ENCODE measurements at places on chromosomes 6 and 20. TPM values are rescaled to one million over a fixed set of nuclear protein-coding genes. Genes with fewer than 3 reads are reported as not detected.

CNR1 gene
- 4.0 TPM for total RNA-seq

THBD gene
- total RNA-seq = 2.7 TPM

TCF21 gene
- 16.9 TPM for total RNA-seq

DNA sequence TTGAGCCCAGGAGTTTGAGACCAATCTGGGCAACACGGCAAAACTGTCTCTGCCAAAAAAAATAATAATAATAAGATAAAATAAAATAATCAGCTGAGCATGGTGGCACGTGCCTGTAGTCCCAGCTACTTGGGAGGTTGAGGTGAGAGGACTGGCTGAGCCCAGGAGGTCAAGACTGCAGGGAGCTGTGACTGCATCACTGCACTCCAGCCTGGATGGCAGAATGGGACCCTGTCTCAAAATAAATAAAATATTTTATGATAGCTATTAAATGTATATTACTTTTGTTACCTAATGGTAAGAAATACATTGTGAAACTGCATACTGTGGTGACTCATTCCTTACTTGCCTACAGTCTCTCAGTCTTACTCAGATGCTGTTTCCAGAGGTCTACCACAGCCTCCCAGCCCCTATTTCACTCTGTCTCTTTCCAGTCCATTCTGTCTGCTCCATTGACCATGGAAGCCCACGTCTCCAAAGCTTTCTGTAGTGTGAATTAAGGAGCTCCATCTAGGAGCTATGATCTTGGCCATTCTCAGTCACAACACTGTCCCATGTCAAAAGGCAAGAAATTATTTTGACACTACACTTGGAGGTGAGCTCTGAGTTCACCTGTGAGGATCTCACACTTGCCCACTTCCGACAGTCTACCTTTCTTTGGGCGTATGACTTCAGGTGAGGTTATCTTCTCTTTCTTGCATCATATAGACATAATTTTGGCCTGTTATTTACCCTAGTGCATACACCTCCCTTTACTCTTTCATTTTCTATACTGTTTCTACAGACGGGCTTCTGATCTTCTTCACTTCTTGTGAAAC is 22.4 kb upstream of the SNX9 start:
- H3K27me3 ChIP-seq = no peaks in the 10 kb centered on the region
- H3K27ac ChIP-seq = no peak overlapping the region
- H3K4me1 ChIP-seq = no peaks in the 10 kb centered on the region
- no peak overlapping the region for H3K4me3 ChIP-seq
- H3K36me3 ChIP-seq = no peaks in the 10 kb centered on the region

DNA sequence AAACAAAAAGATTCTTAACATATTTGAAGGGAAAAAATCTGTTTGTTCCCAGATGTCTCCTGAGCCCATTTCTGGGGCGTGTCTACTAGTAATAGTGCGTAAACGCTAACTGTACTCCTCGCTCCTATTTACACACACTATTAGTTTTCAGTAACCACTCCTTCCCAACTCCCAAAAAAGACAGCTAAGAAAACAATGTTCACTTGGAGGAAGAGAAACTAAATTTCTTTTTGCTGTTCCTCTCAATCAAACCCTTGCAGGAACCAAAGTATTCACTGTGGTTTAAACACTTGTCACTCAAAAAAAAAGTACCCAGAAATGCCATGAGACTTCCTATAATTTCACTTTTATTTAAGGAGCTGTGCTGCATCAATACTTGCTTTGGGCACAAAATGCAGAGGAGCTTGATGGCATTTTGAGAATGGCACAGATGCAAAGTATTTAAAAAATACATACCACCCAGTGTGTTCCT is 118.2 kb downstream of the BACH2 start:
- H3K27me3 ChIP-seq = no peaks in the 10 kb centered on the region
- DNase-seq = peak; percentile 9
- peaks cover 16% of the 10 kb centered on the region for H3K4me1 ChIP-seq
- no peak overlapping the region for H3K4me3 ChIP-seq

DNA sequence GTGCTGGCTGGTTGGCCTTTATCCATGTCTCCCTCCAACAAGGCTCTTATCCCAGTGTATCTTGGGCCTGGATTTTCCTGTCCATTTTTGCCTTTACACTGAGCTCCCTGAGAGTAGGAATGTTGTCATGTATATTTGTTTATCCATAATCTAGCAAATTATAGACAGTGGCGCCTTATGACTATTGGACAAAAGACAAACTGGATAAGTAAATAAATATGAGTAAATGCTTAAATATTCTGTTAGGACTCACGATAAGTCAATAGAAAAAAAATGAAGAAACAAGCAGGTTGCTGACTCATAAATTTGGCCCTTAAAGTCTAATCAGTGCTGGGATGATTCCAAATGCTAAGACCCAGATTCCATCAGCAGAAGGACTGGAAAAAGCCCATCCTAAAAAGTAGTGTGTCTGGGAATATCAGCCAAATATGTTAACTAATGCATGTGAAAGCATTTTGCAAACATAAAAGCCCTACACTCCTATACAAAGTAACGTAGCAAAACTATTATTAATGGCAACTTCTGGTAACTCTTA is 55.0 kb upstream of the PCSK2 start:
- no peaks in the 10 kb centered on the region for H3K4me1 ChIP-seq
- H3K36me3 ChIP-seq = no peaks in the 10 kb centered on the region
- no peak overlapping the region for H3K4me3 ChIP-seq
- H3K27me3 ChIP-seq = no peaks in the 10 kb centered on the region

GRCh38 chr20:20267685-20268370 is 100.1 kb upstream of the INSM1 start:
- DNase-seq = no peak
- no peaks in the 10 kb centered on the region for H3K4me1 ChIP-seq
- H3K4me3 ChIP-seq = no peak overlapping the region
- H3K27ac ChIP-seq = no peak overlapping the region
- H3K36me3 ChIP-seq = no peaks in the 10 kb centered on the region

DNA sequence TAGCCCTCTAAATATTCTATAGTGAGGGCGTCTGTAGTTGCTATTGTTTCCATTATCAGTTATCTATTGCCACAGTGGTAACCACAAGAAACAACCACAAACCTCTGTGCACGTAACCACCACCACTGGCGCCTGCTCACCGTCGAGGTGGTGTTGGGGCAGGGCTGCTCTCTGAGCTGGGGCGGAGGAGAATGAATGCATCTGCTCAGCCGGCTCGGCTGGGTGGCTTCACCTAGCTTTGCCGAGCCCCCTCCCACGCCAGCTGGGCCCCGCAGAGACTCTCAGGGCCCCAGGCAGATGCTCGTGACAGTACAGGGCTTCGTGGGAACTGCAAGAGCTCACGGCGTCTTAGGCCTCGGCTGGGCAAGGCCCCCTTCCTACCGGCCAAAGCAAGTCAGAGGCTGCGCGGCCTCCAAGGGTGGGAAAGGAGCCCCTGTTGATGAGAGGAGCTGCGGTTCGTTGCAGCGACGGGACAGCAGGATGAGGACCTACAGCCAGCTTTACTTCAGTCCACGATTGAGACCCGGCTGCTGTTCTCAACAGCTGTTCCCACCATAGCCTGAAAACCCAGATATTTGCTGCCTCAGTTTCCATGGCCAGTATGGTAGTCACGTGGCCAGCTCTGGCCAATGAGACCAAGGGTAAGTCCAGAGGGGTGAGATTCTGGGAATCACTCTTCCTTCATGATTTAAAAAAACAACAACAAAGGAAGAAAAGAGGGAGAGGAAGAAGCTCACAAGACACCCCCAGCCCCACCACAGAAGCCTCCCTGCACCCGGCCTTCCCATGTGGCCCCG is 120.2 kb upstream of the AFDN start:
- H3K36me3 ChIP-seq = no peaks in the 10 kb centered on the region
- no peak overlapping the region for H3K4me3 ChIP-seq

DNA sequence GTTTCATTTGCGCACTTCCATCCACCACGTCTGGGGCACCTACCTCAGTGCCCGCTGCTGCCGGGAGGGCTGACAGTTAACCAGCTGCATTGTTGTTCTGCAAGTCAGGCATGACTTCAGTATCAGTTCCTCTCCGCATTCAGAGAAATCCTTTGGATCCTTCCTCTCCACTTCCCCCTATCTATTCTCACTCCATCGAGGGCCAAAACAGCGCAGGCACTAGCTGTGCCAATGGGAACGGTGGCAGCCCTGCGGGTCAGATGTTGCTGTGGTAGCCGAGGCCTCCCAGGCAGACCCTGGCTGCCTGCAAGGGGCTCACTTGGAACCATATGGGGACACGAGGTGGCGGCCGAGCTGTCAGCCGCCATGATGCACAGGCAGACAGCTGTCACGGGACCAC is 64.2 kb upstream of the INSM1 start:
- no peak overlapping the region for H3K27ac ChIP-seq
- no peaks in the 10 kb centered on the region for H3K36me3 ChIP-seq
- no peaks in the 10 kb centered on the region for H3K27me3 ChIP-seq
- DNase-seq = peak; percentile 20
- no peak overlapping the region for H3K4me3 ChIP-seq

DNA sequence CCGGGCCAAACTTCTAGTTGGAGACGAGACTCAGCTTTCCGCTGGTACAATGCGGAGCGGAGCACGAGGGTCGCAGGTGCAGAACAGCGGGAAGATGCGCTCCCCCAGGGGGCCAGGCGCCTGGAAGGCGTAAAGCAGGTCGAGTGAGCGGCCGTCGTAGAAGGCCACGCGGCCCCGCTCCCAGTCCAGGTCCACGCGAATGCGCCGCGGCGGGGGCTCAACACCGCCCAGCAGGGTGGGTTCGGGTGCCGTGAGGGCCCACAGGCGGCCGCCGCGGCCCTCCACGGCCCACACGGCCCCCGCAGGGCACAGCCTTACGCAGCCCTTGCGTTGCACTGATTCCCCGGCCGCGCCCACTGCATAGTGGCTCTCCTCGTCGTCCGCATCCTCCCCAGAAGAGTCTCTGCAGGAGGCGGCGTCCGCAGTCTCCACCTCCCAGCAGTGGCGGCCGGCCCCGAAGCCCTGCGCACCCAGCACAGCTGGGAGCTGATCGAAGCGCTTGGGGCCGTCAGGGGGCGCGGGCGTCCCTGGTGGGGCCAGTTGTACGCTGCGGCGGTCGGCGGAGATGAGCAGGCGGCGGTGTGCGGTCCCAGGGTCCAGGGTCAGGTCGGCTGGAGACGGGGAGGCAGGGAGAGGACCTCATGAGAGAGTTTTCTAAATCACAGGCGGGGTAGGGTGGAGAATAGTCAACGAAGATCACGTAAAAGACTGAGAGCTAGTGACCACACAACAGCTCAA is 4.3 kb downstream of the PPP1R11 start:
- no peak for DNase-seq
- H3K4me1 ChIP-seq = peaks cover 51% of the 10 kb centered on the region
- H3K36me3 ChIP-seq = peaks cover 31% of the 10 kb centered on the region
- no peak overlapping the region for H3K27ac ChIP-seq

DNA sequence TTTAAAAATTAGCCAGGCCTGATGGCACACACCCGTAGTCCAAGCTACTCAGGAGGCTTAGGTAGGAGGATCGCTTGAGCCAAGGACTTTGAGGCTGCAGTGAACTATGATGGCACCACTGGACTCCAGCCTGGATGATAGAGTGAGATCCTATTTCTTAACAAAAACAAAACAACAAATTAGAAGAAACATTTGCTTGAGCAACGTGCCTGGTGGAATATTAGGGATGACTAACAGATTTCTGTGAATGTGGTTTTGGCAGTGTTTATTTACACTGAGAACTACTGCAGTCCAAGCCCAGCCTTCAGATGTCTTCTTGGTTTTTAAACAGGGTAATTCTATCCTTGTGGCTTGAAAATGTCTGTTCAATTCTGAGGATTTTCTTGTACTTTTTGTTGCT is 9.2 kb downstream of the PPP1R3G start:
- H3K4me1 ChIP-seq = no peaks in the 10 kb centered on the region
- H3K36me3 ChIP-seq = no peaks in the 10 kb centered on the region
- H3K27ac ChIP-seq = no peak overlapping the region
- no peaks in the 10 kb centered on the region for H3K27me3 ChIP-seq
- H3K4me3 ChIP-seq = no peak overlapping the region

DNA sequence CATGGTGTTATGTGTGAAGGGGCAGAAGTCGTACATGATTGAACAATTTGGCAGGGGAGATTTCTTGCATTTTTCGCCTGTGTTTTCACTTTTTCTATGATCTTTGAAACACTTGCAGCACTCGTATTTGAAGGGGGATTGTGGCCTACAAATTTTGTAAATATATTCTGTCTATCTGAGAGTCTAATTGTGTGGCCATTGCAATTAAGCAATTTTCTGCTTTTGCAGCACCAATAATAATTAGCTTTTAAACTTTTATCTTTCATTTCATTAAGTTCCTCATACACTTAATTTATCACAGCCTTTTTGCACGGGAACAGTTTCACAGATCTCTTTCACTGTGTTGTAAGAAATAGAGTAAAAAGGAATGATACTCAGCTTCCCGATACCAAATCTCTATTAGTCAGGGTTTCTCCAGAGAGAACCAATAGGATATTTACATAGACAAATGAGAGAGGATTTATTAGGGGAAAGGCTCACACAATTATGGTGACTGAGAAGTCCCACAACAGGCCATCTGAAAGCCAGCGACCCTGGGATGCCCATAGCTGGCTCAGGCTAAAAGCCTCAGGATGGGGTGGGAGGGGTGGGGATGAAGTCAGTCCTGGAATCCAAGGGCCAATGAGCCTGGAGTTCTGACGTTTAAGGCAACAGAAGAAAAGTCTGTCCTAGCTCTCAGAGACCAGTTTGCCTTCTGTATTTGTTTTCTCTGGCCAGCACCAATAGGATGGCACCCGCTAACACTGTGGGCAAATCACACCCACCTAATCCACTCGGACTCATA is 58.3 kb downstream of the KIF6 start:
- no peak for DNase-seq
- no peaks in the 10 kb centered on the region for H3K4me1 ChIP-seq
- H3K27me3 ChIP-seq = no peaks in the 10 kb centered on the region
- H3K36me3 ChIP-seq = no peaks in the 10 kb centered on the region
- H3K4me3 ChIP-seq = no peak overlapping the region

DNA sequence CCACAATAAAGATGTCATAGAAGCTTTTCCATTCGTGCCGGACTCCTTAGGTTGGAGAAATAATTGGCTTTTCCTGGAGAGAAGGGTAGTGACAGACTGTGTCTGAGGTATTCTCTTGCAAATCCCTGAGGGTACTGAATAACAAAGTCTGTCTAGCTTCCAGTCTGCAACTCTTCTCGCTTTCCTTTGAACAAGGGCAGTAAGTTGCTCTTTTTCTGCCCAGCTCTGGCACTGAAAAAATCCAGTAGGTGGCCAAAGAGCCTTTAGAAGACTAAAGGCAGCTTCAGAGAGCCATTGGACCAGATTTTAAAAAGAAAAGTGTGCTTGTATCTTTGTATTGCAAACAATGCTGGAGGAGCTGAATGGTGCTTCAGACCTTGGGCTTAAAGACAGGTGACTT is 20.7 kb upstream of the RREB1 start:
- DNase-seq = no peak
- no peaks in the 10 kb centered on the region for H3K27me3 ChIP-seq
- peaks cover 14% of the 10 kb centered on the region for H3K4me1 ChIP-seq
- H3K27ac ChIP-seq = peak overlapping the region; percentile 44
- peak overlapping the region; percentile 18 for H3K4me3 ChIP-seq

DNA sequence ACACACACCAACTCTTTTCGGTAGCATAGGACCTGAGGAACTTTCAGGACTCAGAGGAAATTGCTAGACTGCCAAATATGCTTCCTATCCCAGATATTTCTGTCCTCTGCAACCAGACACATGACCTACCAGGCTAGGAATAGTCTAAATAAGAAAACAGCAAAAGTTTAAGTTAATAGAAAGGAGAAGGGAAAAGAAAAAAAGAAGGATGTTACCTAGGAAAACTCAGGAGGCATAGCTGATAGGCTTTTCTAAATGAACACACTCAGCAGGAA is 74.6 kb downstream of the MAP3K5 start:
- no peaks in the 10 kb centered on the region for H3K27me3 ChIP-seq
- no peak overlapping the region for H3K4me3 ChIP-seq
- no peak for DNase-seq
- peak overlapping the region; percentile 52 for H3K27ac ChIP-seq
- peaks cover 15% of the 10 kb centered on the region for H3K4me1 ChIP-seq

GRCh38 chr6:79574630-79575225 is 37.5 kb upstream of the LCA5 start:
- H3K4me3 ChIP-seq = no peak overlapping the region
- H3K4me1 ChIP-seq = peaks cover 4% of the 10 kb centered on the region
- no peak for DNase-seq
- no peak overlapping the region for H3K27ac ChIP-seq
- no peaks in the 10 kb centered on the region for H3K27me3 ChIP-seq

All from stomach (tissue), 19 donors.